RWPE2 (cell line): ENCODE measurements at places on chromosomes 13 and 19.

DNA sequence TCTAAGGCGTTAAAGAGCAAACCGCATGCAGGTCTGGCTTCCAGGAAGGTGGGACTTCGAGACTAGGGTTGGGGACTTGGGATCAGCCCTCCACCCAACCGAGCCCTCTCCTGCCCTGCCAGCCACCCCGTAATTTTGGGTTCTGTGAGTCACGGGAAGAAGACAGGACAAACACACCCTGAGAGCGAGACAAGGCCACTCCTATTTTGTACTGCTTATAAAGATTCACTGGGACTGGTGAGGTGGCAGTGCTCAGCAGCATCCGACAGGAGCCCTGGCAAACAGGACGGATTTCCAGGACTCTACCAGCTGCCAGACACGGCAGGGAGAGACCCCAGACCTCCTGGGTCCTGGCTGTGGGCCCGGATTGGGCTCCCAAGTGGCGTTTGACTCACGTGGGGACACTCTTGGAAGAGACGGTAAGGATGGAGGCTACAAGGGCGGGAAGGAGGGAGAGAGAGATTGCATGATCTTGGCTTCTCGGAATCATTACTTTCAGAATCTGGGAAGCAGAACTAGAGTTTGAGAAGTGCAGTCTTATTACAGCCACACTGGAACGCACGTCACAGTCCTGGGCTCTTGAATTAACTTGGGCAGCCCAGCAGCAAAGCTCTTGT, at the start of gene C5AR2:
TSS of gene C5AR2 (plus strand) at position 245 of the 617 bp plus-strand sequence. CDS start 8,625 bp downstream, outside the sequence.
- peaks cover 5% of the 10 kb centered on the region for H3K4me1 ChIP-seq
- no peak within 1 kb of the TSS for H3K4me3 ChIP-seq
- no peaks in the 10 kb centered on the region for H3K36me3 ChIP-seq
- no peak within 1 kb of the TSS for H3K27ac ChIP-seq
- no peaks in the 10 kb centered on the region for H3K27me3 ChIP-seq

- H3K36me3 ChIP-seq, result no peaks in the 10 kb centered on the region
- H3K4me3 ChIP-seq, result no peak overlapping the region
- no peak for DNase-seq
- H3K4me1 ChIP-seq, result no peaks in the 10 kb centered on the region
- H3K27ac ChIP-seq, result no peak overlapping the region
Measured at GRCh38 chr13:112473818-112474217, 97.7 kb downstream of the SPACA7 start.

DNA sequence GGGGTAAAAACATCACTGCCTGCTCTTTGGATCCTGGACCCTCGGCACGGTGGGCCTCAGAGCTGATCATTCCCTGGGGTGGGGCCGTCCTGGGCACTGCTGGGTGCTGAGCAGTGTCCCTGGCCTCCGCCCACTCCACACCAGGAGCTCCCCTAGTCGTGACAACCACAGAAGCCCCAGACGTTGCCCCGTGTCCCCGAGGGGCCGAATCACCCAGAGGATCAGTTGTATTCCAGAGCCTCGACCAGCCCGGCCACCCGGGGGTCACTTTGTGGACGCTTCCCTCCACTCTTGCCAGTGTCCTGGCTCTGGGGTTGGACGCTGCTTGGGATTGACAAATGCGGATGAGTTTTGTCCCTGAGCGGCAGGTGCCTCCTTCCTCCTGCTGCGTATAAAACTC, 10.2 kb downstream of the C2CD4C start:
- H3K4me1 ChIP-seq, result no peaks in the 10 kb centered on the region
- H3K27ac ChIP-seq, result no peak overlapping the region
- peak; percentile 36 for DNase-seq
- no peaks in the 10 kb centered on the region for H3K36me3 ChIP-seq
- no peak overlapping the region for H3K4me3 ChIP-seq

- no peak overlapping the region for H3K27ac ChIP-seq
- DNase-seq, result no peak
- no peak overlapping the region for H3K4me3 ChIP-seq
- no peaks in the 10 kb centered on the region for H3K27me3 ChIP-seq
Measured at GRCh38 chr13:26983543-26984320, 187.9 kb downstream of the USP12 start.

- H3K27me3 ChIP-seq, result peaks cover 6% of the 10 kb centered on the region
- no peak overlapping the region for H3K4me3 ChIP-seq
- no peak for DNase-seq
- no peak overlapping the region for H3K27ac ChIP-seq
- H3K4me1 ChIP-seq, result no peaks in the 10 kb centered on the region
Measured at GRCh38 chr19:46035986-46036743, 4.6 kb downstream of the IGFL4 start.

GRCh38 chr19:41932259-41932719, 4.0 kb upstream of the ERFL start:
- no peak overlapping the region for H3K4me3 ChIP-seq
- H3K27ac ChIP-seq, result no peak overlapping the region
- DNase-seq, result no peak

DNA sequence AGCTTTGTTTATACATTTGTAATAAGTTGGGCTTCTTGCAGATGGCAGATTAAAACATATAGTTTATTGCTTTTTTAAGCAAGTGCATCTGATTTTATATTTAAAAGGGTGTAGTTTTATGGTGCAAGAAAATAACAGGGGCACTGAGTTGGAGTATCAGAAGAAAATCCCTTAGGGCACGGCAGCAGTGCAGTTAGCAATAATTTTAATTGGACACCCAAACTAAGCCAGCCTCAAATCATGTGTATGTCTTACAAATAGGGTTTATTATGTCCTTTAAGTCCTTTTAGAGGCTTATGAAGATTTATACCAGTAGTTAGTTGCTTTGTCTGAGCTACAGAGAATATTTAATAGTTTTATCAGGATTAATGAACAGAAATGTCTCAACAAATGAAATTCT, 57.5 kb downstream of the GPC6 start:
- H3K4me3 ChIP-seq, result no peak overlapping the region
- no peak for DNase-seq
- H3K36me3 ChIP-seq, result no peaks in the 10 kb centered on the region
- no peaks in the 10 kb centered on the region for H3K27me3 ChIP-seq
- no peak overlapping the region for H3K27ac ChIP-seq
- H3K4me1 ChIP-seq, result no peaks in the 10 kb centered on the region

DNA sequence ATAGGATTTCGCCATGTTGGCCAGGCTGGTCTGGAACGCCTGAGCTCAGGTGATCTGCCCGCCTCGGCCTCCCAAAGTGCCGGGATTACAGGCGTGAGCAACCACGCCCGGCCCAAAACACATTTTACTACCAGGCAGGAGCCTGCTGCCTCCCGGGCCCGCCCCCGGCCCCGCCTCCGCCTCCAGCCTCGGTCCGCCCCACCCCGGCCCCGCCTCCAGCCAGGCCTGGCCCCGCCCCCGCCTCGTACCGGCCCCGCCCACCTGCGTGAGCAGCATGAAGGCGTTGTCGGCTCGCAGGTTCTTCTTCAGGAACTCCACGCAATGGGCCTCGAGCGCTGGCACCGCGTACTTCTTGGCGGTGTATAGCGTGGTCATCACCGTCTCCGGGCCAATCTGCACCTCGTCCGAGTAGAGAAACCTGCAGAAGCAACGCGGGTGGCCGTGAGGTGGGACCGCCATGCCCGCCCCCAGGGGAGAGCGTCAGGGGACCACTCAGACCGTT, 22.7 kb downstream of the BTBD2 start:
- no peaks in the 10 kb centered on the region for H3K4me1 ChIP-seq
- H3K4me3 ChIP-seq, result no peak overlapping the region
- peaks cover 57% of the 10 kb centered on the region for H3K36me3 ChIP-seq
- DNase-seq, result peak; percentile 55
- H3K27ac ChIP-seq, result no peak overlapping the region
- H3K27me3 ChIP-seq, result no peaks in the 10 kb centered on the region

- no peak for DNase-seq
- H3K27me3 ChIP-seq, result no peaks in the 10 kb centered on the region
- H3K27ac ChIP-seq, result no peak overlapping the region
Measured at GRCh38 chr19:15265850-15266248, 33.6 kb upstream of the EPHX3 start.

DNA sequence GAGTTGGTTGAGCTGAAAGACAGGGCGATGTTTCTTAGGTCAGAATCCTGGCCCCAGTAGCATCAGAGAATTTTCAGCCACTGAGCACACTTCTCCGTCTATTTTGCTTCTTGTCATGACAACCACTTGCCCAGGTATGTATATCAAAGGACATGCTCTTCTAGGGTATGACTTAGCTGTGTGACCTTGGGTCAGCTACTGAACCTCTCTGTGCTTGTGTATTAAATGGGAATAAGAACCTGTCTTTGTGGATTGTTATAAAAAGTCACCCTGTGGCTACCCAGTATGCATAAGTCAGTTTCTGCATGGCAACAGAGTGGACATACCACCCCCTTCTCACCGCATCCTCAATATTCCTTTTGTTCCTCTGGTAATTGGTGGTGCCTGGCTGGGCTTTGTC, 26.1 kb downstream of the MBD3L1 start:
- H3K27ac ChIP-seq, result no peak overlapping the region
- no peaks in the 10 kb centered on the region for H3K4me1 ChIP-seq
- no peak overlapping the region for H3K4me3 ChIP-seq
- no peaks in the 10 kb centered on the region for H3K27me3 ChIP-seq
- no peak for DNase-seq
- no peaks in the 10 kb centered on the region for H3K36me3 ChIP-seq

DNA sequence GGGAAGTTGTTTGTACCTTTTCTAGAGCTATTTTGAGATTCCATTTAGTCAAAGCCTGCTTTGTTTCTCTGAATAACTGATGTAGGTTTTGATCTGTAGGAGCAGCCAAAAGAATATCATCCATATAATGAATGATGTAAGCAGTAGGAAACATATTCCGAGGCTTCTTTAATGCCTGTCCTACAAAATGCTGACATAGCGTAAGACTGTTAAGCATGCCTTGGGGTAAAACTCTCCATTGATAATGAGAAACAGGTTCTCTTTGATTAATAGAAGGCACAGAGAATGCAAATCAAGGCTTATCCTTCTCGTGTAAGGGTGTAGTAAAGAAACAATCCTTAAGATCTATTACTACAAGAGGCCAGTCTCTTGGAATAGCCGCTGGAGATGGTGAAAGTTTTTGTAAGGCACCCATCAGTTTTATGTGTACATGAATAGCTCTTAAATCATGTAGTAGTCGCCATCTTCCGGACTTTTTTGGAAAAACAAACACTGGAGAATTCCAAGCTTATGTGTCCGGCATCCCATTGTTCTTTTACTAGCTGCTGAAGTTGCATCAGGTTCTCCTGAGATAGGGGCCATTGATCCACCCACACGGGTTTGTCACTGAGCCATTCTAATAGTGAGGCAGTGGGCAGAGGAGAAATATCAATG, 13.5 kb downstream of the FPR3 start:
- H3K27ac ChIP-seq, result peak overlapping the region; percentile 67
- H3K4me1 ChIP-seq, result peaks cover 25% of the 10 kb centered on the region
- no peaks in the 10 kb centered on the region for H3K36me3 ChIP-seq
- H3K4me3 ChIP-seq, result no peak overlapping the region
- H3K27me3 ChIP-seq, result no peaks in the 10 kb centered on the region
